ENCODE measurements at places on chromosomes 6 and 20.

GRCh38 chr20:20938599-20938998 is 167.6 kb downstream of the LINC00237 start:
- DNase-seq, result no peak

- no peak for DNase-seq
Measured at GRCh38 chr6:70310063-70310694, 7.3 kb upstream of the COL9A1 start.

- no peak for DNase-seq
Measured at GRCh38 chr20:32344835-32345506, 13.2 kb upstream of the ASXL1 start.

DNA sequence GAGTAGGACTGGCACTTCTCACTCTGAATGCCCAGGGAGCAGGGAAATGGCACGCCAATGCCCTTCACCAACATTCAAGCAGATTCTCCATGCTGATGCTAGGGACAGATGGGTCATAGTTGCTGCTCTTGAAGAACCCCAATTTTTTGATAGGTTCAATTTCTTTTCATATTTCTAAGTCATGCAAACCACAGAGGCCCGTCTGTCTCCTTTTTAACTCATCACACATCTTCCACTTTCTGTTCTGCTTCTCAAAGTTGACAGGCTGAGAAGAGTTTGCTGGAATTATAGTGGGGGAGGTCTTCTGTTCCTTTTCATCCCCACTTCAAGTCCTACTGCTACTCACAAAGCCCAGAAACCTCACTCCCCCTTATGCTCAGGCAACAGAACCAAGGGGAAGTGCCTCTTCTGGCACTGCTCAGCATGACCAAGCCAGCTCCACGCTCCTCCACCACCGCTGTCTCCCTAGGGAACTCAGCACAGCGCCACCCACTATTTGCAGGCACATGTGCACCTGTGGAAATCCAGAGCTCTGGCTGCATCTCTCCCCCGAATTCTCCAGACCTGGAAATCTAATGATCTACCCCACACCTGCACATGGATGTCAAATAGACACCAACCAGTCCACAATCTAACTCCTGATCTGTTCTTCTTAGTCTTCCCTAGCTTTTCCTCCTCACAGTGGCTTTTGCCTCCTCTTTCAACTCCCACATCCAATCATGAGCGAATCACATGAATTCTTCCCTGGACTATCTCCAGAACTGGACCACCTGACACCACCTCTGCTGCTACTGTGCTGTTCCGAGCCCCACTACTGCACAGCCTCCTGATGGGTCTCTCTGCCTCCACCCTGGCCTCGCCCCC is 10.7 kb downstream of the ZBTB24 start:
- no peak for DNase-seq

GRCh38 chr20:49356676-49357075 is 78.8 kb upstream of the ZNFX1 start:
- DNase-seq, result no peak

Data from stimulated activated CD8-positive, alpha-beta memory T cell treated with anti-CD3 and anti-CD28 coated beads, Interleukin-7, amount 100 ng/mL, for 1 hour (primary cell).